ENCODE measurements at places on chromosomes 6 and 20.

GRCh38 chr6:7224731-7225130 lies 88.3 kb downstream of the SSR1 start:
- DNase-seq, result no peak

GRCh38 chr6:20252311-20252710 lies 40.0 kb upstream of the MBOAT1 start:
- no peak for DNase-seq

GRCh38 chr6:16511040-16511660 lies 250.1 kb downstream of the ATXN1 start:
- no peak for DNase-seq

- DNase-seq, result no peak
Observed at GRCh38 chr6:71513036-71513435, 224.4 kb downstream of the OGFRL1 start.

DNA sequence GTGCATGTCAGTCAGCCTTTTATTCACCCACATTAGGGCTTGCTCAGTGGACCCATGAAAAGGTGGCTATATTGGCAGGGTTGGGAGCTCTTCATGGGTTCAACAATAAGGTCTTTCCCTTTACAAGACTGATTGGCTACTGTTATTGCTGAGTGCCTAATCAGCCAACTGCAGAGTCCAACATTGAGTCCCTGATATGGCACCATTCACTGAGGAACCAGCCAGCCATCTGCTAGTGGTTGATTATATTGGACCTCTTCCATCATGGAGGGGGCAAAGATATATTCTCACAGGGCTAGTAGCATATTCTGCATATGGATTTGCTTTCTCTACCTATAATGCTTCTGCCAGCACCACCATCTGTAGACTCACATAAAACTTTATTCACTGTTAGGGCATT lies 69.9 kb downstream of the CDKAL1 start:
- DNase-seq, result no peak

- DNase-seq, result no peak
Observed at GRCh38 chr20:49320460-49320859, 42.6 kb upstream of the ZNFX1 start.

DNA sequence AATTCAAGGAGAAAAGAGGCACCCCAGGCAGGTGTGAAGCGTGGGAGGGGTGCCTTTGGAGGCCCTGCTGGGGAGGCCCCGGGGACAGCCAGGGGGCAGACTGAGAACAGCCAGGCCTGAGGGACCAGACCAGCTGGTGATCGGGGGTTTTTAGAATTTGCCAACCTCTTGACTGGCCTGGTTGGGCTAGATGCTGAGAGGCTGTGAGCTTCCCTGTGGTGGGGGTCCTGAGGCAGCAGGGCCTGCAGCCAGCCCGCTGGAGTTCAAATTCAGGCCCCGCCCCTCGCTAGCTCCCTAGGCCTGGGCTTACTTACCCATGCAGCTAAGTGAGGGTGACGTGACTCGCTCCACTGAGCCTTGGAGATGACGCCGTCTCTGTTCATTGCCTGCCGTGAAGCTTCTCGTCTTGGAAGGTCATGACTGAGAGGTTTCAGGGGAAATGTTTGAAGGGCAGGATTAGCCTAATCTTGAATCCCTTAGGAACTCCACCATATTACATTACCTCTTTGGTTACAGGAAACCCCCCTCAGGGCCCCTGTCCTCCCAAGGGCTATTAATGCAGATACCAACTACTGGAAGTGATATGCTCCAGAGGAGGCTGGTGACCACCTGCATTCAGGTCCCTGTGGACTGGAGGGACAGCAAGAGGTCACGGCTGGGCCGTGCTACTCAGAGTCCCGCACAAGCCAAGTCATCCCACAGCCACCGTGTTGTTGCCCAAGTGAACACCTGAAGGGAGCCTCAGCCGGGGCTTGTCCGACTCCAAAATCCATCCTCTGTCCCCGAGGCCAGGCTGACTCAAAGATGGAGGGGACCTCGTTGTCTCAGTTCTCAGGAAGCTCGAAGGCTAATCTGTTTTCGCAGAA lies 73.9 kb upstream of the DUSP22 start:
- no peak for DNase-seq

GRCh38 chr20:46302106-46302505 lies 6.2 kb downstream of the CDH22 start:
- DNase-seq, result no peak

GRCh38 chr20:33676121-33676520 lies 1.9 kb upstream of the NECAB3 start:
- DNase-seq, result no peak

- DNase-seq, result no peak
Observed at GRCh38 chr6:14466278-14466677, 348.7 kb downstream of the CD83 start.

GRCh38 chr6:43856005-43856765 lies 86.2 kb downstream of the VEGFA start:
- no peak for DNase-seq

DNA sequence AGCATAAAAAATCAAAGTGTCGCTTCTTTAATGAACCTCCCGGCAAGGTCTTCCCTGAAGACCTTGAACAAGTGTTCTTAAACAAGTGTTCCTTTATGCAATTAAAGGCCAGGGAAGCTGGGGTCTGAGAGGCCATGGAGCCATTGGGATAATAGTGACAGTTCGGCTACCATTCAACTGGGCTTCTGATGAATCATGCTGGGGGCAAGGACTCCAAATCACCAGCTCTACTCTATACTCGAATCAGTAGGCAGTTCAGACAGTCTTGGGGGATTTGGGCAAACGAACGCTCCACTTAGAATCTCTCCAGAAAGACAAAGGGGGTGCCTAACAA lies 34.7 kb upstream of the EZR start:
- no peak for DNase-seq

GRCh38 chr6:82118150-82118562 lies 129.4 kb downstream of the IBTK start:
- no peak for DNase-seq

DNA sequence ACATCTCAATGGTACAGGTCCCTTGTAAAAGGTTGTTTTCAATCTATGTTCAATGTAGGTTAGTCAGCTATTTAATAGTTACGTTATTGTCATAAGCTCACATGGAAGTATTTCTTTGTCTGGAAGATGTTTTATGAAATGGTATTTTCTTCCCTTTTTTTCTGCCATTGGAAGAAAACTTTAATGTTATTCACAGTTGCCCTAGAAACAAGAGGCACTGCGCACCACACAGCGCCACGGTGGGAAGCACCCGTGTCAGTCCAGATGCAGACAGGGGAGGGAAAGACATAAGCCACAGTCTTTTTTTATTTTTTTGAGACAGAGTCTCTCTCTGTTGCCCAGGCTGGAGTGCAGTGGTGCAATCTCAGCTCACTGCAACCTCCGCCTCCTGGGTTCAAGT lies 82.1 kb downstream of the GCNT2 start:
- DNase-seq, result no peak

DNA sequence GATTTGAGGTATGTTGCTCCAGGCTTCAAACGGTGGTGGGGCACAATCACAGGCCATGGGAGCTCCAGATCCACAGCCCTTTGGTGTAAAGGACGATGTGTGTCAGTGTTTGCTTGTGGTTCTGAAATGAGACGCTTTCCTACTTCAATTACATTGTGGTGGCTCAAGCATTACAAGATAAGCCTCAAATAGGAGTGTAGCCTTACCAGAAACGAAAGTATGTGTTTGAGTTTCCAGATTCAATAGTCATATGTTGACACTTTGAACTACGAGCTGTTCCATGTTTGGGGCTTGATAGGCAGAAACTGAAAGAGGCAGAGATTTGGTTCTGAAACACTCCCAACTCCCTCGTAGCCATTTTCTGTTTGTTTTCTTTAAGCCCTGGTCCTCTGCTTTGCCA lies 187.1 kb downstream of the MYLK4 start:
- no peak for DNase-seq

- no peak for DNase-seq
Observed at GRCh38 chr6:32108727-32109113, 418 bp downstream of the TNXB start.
